ENCODE measurements at places on chromosomes 13 and 19.

- no peak for DNase-seq
Measured at GRCh38 chr19:1062387-1063029, 4.5 kb upstream of the ARHGAP45 start.

GRCh38 chr13:112254900-112255299, 121.3 kb upstream of the SPACA7 start:
- no peak for DNase-seq

- DNase-seq, result no peak
Measured at GRCh38 chr13:61777271-61777670, 361.6 kb upstream of the PCDH20 start.

DNA sequence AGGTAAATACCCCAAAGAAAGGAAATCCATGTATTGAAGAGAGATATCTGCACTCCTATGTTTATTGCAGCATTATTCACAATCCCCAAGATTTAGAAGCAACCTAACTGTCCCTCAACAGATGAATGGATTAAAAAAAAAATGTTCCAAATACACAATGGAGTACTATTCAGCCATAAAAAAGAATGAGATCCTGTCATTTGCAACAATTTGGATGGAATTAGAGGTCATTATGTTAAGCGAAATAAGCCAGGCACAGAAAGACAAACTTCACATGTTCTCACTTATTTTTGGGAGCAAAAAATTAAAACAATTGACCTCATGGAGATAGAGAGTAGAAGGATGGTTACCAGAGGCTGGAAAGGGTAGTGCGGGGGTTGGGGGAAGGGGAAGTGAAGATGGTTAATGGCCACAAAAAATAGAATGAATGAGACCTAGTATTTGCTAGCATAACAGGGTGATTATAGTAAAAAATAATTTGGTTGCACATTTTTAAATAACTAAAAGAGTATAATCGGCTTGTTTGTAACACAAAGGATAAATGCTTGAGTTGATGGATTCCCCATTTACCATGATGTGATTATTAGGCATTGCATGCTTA, 9.7 kb upstream of the ZNF709 start:
- no peak for DNase-seq

- DNase-seq, result no peak
Measured at GRCh38 chr19:51784922-51785690, 9.9 kb upstream of the FPR3 start.

DNA sequence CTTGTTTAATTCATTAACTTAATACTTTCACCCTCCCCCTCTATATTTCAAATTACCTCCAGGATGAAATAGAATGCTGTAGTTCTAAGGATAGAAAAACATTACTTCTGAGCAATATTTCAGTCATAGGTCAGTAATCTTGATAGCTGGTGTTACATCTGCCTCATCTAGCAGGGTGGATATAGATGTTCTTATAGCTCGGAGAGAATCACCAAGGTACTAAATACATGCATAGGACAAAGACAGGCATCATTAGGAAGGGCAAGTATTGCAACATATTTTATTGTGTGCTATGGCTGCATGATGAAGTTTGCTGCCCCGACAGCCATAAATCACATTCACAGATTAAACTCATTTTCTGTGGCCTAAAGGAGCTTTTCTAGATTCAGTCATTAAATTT, 601.0 kb downstream of the FGF9 start:
- DNase-seq, result no peak

GRCh38 chr19:39967561-39967960, 3.4 kb upstream of the PSMC4 start:
- DNase-seq, result no peak

DNA sequence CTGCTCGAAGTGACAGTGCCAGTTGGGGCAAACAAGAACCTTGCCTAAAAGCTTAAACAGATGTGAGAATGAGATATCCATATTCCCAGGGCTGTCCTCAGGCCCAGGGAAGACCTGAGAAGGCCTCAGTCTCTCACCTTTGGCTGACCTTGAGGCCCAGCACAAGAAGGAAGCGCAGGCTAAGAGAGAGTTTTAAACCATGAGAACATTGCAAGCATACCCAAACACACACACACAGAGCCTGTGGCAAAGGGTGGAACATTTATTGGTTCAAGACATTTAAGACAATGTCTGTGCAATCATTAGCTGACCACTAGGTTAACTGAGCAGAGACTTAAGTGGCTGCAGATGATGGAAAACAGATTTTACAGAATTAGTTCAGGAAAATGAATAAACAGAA, 248.2 kb downstream of the NBEA start:
- no peak for DNase-seq

GRCh38 chr13:20716951-20717350, 13.5 kb downstream of the IL17D start:
- no peak for DNase-seq

DNA sequence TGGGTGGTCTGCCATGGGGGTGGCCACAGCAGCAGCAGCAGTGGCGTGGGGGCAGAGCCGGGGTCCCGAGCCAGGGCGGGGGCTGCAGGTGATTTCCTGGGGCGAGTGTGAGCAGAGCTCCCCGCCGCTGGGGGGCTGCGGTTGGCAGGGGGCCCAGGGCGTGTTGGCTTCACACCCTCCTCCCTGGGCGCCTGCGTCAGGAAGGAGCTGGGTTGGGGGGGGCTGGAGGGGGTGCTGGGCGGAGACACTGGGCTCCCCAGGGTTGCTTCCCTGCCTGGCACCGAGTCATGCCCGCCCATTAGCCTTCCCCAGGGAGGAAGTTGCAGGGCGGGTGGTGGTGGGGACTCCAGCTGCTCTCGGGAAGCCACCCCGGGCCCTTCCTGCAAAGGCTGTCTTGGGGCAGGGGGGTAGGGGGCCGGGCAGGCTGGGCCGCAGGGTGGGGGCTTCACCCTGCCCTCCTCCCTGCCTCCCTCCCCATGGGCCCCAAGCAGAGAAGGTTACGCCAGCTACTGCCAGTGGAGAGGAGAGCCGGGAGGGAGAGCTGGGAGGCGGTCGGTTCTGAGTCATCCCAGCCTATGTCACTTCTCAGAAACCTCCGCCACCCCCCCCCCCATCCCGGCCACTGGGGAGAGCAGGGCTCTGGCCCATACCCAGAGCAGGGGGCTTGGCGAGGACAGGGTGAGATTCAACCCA, 4.6 kb downstream of the MIDN start:
- no peak for DNase-seq

GRCh38 chr13:86445672-86446071, 646.5 kb upstream of the SLITRK6 start:
- DNase-seq, result no peak

- DNase-seq, result peak; percentile 52
Measured at GRCh38 chr13:50357586-50358118, 342.4 kb downstream of the KCNRG start.

DNA sequence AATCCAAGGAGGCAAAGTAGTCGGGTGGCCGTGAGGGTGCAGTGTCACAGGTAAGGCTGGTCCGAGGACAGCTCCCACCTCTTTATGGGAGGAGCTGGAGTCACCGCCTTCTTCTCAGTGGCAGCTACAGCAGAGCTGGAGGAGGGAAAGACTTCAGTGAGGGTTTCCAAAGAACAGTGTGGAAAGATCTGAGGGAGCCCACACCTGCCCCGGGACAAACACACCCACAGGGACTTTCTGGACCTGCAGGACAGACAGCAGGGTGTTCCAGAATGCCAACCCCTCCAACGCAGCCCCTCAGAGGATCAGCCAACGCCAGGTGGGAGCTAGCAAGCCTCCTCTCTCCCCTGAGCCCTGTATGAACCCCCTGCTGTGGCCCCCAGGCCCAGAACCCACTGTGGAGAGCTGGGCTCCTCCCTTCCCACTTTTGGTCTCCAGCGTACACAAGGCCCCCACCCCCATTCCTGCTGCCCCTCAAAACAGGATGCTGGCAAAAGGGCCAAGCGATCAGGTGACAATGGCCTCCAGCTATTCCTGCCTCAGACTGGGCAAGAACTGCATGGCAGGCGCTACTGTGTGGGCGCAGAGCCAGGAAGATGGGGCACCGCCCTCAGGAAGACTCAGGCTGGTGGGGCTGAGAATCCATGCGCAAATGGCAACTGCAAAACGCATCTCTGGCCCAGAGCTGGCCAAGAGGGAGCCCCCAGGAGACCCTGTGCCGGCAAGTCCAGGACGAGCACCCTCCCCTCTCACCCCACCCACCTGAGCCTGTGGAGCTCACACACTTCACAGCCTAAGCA, 3.5 kb upstream of the CD320 start:
- no peak for DNase-seq

DNA sequence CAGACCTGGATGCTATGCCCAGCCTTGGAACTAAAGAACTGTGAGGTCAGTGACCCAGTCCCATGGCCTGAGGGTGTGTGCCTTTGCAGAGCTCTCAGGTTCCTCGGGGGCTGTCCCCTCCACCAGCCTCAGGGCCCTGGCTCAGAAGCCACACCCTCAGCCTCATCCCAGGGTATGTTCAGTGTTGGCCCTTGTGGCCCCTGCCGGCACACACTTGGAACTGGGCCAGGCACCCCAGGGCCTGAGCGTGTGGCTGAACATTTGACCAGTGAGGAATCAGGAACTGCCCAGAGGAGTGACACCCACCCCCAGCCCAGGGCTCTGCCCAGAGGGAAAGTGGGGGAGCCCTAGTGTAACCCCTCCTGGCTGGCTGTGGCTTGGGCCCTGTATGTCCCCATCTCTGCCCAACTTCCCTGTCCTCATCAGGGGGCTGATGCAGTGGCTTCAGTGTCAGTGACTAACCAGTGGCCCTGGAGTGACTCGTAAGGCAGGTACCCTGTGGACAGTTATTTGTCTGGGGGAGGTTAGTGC, 10.0 kb downstream of the NKPD1 start:
- DNase-seq, result no peak

DNA sequence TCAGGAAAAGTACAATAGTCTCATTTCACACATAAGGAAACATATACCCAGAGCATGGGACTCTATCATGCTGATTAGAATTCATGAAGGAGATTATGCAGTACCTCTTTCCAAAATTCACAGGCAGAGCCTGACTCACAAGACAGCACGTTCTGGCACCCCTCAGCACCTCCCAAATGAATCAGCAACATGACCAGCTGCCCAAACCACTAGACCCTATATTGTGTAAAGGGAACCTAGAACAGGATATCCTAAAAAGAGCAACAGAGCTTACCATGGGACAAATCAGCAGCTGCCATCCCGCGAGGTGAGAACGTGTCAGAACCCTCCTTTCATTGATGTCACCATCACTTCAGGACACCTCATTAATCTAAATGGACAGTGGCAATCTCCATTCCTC, 2.5 kb downstream of the ZNF426 start:
- DNase-seq, result no peak

GRCh38 chr13:111855191-111855590, 211.8 kb upstream of the SOX1 start:
- no peak for DNase-seq
